ENCODE measurements at places on chromosomes 3 and 15.
A peak's percentile ranks its signal among the peaks of the same experiment; 100 is the strongest.

- DNase-seq, result no peak
Measured at GRCh38 chr3:141486496-141486745, 406 bp upstream of the RASA2 start.

GRCh38 chr3:136835813-136836510 lies 17.0 kb downstream of the SLC35G2 start:
- DNase-seq, result no peak

DNA sequence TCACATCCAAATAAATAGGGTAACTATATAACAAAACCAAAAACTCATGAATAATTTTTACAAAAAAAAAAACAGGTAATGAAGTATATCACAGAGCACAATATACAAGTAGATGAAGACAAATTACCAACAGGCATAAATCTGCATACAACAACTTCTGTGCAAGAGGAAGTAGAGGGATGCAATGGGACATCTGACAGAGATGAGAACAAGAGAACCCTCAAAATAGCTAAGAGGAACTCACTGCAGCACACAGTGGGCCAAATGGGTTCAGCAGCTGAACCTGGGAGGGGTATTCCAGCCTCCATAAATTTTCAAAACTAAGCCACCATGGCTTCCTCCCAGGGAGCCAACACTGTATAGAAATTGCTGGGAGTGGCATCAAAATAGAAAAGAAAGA lies 9.6 kb upstream of the BTLA start:
- no peak for DNase-seq

- DNase-seq, result no peak
Measured at GRCh38 chr3:178964551-178964950, 107.1 kb downstream of the ZMAT3 start.

- no peak for DNase-seq
Measured at GRCh38 chr3:12935023-12935860, 93.9 kb upstream of the RPL32 start.

GRCh38 chr15:98823012-98823458 lies 174.7 kb downstream of the IGF1R start:
- no peak for DNase-seq

DNA sequence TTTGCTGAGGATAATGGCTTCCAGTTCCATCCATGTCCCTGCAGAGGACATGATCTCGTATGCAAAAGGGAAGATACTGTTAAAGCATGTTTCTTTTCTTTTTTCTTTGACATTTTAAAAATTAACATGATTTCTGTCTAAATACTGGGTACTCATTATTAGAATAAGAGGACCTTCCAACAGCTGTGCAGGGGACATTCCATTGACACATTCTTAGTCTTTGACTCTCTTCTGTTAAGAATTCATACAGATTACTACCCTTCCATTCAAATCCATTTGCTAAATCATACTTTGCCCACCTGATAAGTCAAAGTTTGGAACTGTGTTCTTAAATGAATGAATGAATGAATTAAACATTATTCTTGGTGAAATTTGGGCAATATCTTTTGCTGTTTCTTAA lies 5.1 kb upstream of the CP start:
- no peak for DNase-seq

- DNase-seq, result peak; percentile 43
Measured at GRCh38 chr15:51621936-51622603, 501 bp downstream of the DMXL2 start.

DNA sequence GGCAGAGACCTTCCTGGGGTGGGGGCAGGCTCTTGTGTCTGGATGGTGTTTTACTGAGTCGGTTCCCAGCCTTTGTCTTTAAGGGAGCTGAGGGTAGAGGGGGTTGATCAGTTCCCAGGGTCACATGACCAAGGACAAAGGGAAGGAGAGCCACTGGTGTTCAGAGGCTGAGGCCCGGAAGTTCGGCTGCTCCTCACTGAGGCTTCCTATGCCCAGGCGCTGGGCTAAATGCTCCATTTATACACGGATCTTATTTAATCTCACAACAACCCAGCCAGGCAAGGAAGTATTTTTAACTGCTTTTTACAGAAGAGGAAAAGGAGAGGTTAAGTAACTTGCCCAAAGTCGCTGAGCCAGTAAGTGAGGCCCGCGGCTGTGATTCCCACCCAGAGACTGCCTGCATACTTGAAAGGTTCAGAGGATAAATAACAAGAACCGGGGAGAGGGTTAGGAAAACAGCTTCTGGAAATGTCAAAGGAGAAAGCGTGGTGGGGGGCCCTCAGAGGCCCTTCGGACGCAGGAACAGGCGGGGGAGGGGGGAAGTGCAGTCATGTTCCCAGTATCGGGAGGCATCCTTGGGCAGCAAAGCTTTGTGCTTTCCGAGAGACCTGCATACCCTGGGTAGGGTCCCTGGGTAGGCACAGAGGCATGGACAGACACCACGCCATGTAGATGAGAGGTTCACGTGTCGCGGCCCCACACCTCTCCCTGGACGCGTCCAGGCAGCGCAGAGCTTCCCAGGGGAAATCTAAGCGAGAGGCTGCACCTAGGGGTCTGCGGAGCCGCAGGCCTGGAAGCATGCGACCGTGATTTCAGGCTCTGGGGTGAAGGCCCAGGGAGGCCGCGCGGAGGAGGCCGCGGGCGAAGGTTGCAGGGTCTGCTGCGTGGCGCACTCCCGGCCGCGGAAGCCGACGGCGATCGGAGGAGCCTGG lies 21.3 kb downstream of the EPHB3 start:
- peak; percentile 16 for DNase-seq

DNA sequence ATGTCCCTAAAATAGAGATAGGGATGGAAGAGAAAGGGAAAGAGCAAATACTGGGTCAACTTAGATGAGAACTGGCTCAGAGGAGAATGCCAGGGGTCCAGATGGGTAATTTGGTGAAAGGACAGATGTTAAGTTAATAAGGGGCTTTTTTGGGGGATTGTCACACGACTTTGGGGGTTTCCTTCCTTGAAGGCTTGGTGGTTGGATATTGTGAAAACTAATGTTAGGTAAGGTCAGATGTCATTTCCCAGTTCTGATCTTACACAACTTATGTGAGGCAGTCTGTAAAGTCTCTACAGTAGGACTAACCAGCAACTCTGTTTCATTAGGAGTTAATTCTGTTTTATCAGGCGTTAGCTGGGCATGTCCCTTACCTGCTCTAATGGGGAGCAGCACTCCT lies 231.1 kb downstream of the NR2F2 start:
- DNase-seq, result no peak

GRCh38 chr3:151962352-151962751 lies 88.9 kb downstream of the SUCNR1 start:
- DNase-seq, result no peak

All from substantia nigra (tissue), 51 donors.